Activated CD4-positive, alpha-beta T cell treated with anti-CD3 and anti-CD28 coated beads, Interleukin-2, amount 10 ng/mL, durations not matched to agents 24 days and 14 days (primary cell): ENCODE measurements at places on chromosomes 7 and 10.

GRCh38 chr10:326350-326749 is 191.1 kb downstream of the ZMYND11 start:
- DNase-seq = no peak

DNA sequence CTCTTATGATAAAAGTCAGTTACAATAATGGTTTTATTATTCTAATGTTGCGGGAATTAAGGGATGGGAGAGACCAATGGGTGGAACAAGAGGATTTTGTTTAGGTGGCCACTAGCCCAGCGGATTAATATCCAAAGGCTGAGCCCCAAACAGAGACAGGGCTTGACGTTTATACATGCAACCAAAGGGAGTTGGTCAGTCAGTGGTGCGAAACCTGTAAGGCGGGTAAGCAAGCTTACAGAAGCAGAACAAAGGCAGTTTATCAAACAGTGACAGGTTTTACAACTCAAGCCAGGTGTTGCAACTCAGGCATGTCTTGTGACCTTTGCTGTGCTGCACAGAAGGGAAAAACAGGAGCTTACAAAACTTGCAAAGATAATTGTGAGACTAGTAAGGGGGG is 622.9 kb upstream of the MBL2 start:
- no peak for DNase-seq

- DNase-seq = no peak
Observed at GRCh38 chr7:55303220-55303619, 61.9 kb upstream of the LANCL2 start.

GRCh38 chr7:128777156-128778123 is 1.8 kb upstream of the OPN1SW start:
- DNase-seq = no peak

DNA sequence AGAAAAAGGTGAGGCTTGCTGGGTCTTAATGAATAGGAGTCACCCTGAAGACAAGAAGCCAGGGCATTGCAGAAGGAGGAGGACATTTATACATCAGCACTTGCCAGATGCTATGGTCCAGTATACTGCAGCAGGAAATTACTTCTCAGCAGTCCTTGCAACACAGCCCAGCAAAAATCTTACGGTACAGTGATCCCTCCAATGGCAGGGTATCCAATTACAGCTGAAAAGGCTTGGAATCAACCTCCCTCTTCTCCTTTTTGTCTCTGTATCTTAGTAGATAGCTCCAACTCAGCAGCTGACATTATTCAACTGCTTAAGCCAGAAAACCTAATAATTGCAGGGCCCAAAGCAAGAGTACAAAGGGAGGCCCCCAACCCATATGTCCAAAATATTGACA is 128.3 kb upstream of the COBL start:
- no peak for DNase-seq

DNA sequence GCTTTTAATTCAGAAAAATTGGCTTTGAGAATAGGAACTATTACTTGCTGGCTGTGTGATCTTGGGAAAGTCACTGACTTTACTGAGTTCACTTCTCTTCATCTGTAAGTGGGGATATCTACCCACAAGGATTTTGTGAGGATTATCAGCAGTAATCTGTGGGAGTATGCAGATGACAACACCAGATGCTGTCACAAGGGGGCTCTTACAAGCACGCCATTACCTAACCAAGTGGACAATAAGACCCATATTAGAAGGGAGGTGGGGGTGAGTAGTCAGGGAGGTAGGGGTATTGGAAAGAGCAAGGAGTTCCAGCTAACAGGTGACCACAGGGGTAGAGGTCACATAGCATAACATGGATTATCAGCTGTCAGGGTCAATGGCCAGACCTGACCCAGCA is 569.4 kb downstream of the SUGCT start:
- no peak for DNase-seq

GRCh38 chr7:142647749-142648148 is 101.5 kb upstream of the PRSS1 start:
- no peak for DNase-seq

DNA sequence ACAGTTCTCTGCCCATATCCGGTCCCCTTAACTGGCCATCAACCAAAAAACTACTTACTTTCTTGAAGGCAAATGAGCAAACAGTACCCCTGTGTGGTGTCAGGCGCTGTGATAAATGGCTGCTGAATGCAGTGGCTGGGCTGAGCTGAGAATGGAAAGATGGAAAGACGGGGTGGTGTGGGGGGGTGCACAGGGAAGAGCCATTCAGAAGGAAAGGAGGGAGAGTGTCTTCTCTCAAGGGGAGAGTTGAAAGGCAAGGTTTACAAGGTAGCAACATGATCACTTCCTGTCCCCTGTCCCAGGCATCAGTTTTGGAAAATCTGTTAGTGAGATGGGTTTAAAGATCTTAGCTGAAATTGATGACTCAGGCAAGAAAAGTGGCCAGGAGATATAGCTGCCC is 22.5 kb downstream of the EMX2 start:
- no peak for DNase-seq

DNA sequence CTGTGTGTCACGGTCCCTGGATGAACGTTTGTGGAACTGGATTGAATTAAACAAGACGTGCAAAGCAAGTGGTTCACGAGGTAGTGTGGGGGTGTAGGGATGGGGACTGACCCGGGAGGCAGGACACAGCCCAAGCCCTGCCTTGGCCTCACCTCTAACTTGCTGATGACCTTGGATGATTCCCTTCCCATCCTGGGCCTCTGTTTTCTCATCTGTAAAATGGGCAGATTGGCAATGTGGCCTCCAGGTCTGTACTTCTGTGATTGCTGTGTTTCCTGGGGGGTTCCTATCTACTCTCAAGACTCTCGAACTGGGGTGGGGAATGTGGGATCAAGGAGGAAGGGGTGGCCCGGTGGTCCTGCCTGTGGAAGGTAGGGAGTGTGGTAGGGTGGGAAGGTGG is 6.0 kb upstream of the PSMG3 start:
- DNase-seq = no peak

- no peak for DNase-seq
Observed at GRCh38 chr7:116630932-116631671, 40.9 kb upstream of the MET start.

GRCh38 chr7:139775829-139776266 is 1.9 kb downstream of the HIPK2 start:
- DNase-seq = peak; percentile 87

DNA sequence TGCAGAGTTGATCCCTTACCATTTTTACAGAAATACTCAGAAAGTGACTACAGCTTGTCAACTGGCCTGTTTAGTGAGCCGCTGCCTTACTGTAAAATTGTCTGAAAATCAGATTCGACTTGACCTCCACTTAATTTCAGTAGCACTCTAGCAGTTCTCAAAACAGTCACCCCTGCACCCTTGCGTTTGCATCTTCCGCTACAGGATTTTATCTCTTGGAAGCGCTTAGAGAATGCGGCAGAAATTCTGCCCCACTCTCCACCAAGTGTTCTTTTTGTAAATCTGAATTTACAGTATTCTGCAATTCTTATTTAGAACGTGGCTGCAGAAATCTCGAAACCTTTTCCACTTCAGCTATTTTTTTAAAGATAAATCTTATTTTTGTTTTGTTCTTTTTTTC is 1.9 kb upstream of the TWIST1 start:
- DNase-seq = no peak

- DNase-seq = no peak
Observed at GRCh38 chr10:96374639-96374984, 15.8 kb upstream of the OPALIN start.

DNA sequence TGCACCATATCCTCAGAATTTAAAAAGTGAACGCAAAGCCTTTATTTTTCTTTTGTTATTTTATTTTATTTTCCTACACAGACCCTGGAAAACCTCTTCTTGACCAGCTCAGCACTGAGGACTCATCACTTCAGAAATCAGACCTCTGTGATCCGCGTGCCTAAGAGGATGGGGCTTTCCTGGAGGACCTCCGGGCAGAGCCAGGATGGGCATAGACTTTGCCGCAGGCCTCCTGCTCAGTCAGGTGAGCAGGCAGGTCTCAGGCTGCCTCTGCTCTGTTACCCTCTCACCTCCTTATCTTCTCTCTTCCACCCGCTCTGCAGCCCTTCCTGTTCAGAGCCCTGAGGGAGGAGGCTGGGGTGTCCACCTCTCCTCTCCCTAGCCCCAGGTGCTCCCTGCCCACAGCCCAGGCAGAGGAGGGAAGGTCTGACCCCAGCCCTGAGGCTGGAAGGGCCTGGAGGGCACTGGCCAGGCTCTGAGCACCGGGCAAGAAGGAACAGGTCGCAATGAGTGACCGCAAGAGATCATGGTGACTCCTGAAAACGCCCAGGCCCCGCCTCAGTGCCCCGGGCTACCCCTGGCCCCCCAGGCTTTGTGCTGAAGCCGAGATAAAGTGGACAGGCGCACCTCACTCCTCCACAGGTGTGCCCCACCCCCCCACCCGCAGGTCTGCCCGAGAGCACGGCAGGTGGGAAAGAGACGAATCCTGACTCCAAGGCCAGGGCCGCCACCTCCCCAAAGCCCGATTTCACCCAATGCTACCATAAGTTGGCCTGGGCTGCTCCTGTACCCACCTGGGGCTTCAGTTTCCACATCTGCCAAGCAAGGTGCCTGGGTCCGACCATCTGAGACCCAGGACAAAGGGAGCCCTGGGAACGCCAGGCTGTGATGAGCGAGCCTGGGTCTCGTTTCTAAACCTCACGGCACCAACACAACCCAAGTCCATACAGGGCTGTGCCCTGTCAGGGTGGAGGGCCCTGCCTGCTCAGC is 2.8 kb downstream of the CALML5 start:
- DNase-seq = no peak
